ENCODE measurements at places on chromosomes 4 and X.

DNA sequence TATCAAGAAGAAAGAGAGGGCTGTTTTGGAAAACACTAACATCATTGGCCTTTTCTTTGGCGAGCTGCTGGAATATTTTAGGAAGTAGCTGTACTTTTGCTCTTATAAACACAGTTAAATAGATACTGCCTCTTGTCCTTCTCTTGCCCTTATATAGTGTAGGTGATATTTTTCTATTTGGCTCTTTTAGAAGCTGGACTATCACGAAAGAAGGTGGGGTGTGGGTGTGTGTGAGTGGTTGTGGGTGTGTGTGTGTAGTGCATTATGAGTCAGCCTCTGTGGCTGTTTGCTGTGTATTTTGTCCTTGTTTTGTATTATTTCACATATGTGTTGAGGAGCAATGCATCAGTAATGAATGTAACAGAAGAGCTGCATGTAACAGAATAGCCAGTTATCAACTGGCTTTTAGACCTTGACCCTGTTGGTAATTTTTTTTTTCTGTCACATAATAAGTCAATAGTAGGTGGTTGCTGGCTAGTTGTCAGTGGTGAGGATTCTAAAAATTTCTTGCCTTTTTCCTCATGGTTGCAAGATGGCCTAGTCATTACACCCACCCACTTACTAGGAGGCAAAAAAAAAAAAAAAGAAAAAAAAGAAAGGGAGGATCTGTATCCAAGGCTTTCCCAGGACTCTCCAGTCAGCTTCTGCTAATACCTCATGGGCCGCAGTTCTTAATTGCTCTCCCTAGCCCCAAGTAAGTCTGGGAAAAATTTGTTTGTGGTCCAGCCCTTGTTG lies 23.8 kb downstream of the ARHGAP10 start:
- no peak for DNase-seq

DNA sequence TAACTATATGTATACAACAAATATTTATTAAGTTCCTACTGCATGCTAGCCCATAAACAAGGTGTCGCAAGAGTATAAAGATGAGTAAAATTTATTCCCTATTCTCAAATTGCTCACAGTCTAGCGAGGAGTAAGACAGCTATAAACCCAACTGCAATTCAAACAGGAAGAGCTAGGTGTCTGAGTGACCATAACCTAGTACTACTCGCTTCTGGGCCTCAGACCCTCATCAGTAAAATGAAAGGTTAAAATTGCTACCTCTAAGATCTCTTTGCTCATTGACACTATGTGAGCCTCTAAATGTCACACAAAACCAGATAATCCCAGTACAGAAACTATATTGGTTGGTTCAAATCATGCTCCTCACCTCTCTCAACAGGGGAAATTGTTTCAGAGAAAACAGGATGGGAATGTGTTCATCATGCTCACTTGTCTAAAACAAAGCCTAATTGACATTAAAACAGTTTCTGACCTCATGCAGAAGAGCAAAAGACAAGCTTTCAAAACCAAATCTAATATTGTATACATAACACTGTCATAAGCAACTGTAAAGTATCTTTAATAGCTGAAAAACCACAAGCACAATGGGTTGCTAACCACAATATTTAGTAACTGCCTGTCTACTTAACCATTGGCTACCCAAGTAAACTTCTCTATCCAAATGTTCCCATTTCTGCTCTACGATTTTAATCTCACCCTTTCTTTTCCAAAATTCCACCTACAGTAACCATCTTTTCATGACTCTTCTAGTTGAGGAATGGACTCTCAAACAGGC lies 264.6 kb upstream of the FMR1 start:
- no peak for DNase-seq

DNA sequence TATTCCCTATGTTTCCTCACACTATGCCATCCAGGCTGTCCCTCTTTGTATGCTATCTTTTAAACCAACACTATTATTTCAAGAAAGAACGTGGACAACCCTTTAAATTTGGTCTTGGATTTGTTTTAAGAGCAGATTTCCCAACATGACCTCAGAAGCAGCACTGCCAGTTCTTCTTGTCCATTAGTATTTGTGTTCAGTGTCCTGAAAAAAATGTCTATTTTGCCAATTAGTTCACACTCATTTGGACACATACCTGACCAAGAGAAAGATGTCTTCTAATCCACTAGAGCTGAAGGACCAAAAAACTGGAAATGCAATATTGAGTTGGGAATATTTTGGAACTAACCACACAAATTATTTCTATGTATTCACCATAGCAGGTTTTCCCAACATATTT lies 223.2 kb upstream of the CNKSR2 start:
- DNase-seq: no peak

DNA sequence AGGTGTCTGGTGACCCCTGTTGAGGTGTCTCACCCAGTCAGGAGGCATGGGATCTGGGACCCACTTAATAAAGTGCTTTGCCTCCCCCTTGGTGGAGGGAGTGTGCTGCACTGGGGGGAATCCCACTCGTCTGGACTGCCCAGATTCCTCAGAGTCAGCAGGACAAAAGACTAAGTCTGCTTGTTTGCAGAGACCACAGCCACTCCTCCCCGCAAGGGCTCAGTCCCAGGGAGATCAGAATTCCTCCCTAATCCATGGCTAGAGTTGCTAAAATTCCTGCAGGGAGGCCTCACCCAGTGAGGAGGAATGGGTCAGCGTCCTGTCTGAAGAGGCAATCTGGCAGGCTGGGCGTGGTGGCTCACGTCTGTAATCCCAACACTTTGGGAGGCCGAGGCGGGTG lies 442.2 kb downstream of the PABPC4L start:
- DNase-seq: no peak

DNA sequence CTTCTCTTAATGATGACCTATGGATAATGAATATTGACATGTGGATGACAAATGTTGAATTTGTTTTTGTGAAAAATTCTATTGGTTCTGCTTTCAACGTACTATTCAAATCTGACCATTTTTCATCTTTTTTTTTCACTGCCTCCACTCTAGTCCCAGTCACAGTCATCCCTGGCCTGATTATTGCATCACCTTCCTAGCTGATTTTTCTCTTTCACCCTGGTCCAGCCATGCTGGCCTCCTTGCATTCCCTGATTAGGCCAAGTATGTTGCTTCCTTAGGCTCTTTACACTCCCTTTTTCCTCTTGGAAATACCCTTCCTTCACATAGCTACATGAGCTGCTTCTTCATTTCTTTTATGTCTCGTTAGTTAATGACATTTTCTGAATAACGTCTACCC lies 58.1 kb upstream of the MAP9 start:
- DNase-seq: no peak

GRCh38 chr4:103158760-103159159 lies 39.4 kb downstream of the CENPE start:
- DNase-seq: no peak

GRCh38 chrX:149433451-149433850 lies 71.7 kb downstream of the IDS start:
- DNase-seq: no peak

DNA sequence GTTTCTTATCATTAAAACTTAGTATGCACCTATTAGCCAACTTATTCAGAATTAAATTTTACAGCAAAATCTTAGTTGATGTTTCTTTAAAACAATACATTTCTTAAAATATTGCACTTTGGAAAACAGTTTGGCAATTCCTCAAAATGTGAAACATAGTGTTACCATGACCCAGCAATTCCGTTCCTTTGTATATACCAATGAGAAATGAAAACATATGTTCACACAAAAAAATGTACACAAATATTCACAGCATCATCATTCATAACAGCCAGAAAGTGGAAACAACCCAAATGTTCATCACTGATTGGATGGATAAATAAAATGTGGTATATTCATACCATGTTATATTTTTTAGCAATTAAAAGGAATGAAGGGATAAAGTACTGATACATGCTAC lies 50.2 kb downstream of the WDR44 start:
- DNase-seq: no peak

DNA sequence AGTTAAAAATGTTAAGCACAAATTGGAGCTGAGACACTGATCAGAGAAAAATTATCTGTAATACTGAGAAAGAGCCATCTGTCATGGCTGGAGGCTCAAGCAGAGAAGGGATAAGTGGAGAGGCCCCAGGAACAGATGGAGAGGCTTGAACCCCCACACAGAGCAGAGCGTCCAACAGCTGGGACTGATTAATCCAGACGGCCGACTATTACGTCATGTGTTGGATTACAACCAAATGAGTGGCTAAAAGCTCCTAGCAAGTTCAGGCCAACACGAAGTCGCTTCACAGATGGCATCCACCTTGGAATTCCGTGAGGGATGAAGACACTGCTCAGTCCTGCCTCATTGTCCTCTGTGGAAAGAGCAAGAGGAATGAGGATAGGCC lies 57.7 kb upstream of the ATXN3L start:
- DNase-seq: no peak
